ENCODE measurements at places on chromosomes 12 and 14. TPM values are rescaled to one million over a fixed set of nuclear protein-coding genes. Genes with fewer than 3 reads are reported as not detected.

- no peak for DNase-seq
These were observed 1.5 kb downstream of the CIPC start for GRCh38 chr14:77099425-77100167.

DNA sequence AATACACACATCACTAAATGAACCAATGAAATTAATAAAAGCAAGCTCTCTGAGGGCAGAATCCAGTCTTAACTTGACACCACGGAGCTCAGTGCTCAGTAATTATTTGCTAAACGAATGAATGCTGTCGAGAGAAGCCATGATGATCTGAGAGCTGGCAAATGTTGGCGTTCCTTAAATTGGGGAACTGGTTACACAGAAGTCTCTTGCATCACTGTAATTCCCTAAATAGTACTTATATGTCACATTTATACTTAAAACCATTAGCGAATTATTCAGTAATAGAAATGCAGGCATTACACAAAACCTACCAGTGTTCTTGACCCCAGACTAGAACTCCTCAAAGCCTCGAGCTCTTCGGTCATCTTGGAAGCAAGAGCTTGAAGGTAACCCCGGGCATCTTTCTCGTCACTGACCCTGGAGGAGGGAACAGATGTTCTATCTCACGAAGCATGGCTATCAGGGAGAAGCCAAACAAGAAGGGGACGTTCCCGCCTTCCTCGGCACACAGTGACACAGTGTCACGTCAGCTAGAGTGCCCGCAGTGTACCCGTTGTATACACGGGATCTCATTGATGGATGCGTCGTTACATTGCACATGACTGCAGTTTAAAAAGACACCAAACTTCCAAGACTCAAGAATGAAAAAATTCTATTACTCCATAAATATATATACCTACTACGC lies 43.6 kb downstream of the AMN start:
- no peak for DNase-seq

Gene TPPP2
- total RNA-seq = not detected

- no peak for DNase-seq
These were observed 15.4 kb downstream of the CHGA start for GRCh38 chr14:92938235-92938875.

Gene INSM2
- not detected for total RNA-seq

Data from sigmoid colon (tissue), 7 donors.